Activated CD8-positive, alpha-beta T cell treated with anti-CD3 and anti-CD28 coated beads for 36 hours (primary cell): ENCODE measurements at places on chromosomes 2 and 18. TPM values are rescaled to one million over a fixed set of nuclear protein-coding genes. Genes with fewer than 3 reads are reported as not detected.

DNA sequence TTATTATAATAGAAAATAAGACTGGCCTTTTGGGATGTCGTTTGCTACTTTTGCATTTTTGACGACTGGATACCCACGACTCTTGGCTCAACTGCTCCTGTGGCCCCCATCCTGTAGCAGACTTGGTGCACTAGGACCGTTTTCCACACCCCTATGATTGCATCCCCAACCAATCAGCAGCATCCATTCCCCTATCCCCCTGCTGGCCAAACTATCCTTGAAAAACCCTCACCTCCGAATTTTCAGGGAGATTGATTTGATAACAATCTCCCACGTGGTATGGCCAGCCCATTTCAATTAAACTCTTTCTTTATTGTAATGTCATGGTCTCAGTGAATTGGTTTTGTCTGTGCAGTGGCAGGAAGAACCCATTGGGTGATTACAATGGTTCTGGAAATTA, 37.9 kb upstream of the TTR start:
- H3K4me3 ChIP-seq = no peak overlapping the region
- H3K4me1 ChIP-seq = no peaks in the 10 kb centered on the region
- no peaks in the 10 kb centered on the region for H3K36me3 ChIP-seq
- no peak for DNase-seq
- H3K27me3 ChIP-seq = peaks cover 3% of the 10 kb centered on the region

- no peaks in the 10 kb centered on the region for H3K4me1 ChIP-seq
- H3K27me3 ChIP-seq = peaks cover 11% of the 10 kb centered on the region
- no peak overlapping the region for H3K27ac ChIP-seq
- no peak overlapping the region for H3K4me3 ChIP-seq
- no peak for DNase-seq
Measured at GRCh38 chr2:216701544-216701943, 6.2 kb upstream of the IGFBP5 start.

DNA sequence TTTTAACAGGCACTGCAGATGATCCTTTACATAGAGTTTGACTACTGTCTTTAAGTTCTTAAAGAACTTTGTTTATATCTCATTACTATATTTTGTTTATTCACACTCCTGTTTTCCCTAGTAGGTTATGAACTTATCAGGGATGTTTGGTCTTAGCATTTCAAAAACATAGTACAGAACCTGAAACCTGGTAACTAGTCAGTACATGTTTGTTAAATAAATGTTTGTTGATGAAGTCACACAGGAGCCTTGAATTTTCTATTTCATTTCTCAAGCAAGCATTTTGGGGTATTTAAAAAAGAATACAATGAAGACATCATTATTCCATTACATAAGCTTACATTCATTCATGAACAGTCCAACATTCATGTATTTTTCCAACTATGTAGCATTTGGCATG, 280.3 kb upstream of the ZSWIM2 start:
- no peaks in the 10 kb centered on the region for H3K36me3 ChIP-seq
- no peaks in the 10 kb centered on the region for H3K27me3 ChIP-seq
- no peak for DNase-seq
- no peak overlapping the region for H3K27ac ChIP-seq
- no peak overlapping the region for H3K4me3 ChIP-seq
- H3K4me1 ChIP-seq = no peaks in the 10 kb centered on the region

DNA sequence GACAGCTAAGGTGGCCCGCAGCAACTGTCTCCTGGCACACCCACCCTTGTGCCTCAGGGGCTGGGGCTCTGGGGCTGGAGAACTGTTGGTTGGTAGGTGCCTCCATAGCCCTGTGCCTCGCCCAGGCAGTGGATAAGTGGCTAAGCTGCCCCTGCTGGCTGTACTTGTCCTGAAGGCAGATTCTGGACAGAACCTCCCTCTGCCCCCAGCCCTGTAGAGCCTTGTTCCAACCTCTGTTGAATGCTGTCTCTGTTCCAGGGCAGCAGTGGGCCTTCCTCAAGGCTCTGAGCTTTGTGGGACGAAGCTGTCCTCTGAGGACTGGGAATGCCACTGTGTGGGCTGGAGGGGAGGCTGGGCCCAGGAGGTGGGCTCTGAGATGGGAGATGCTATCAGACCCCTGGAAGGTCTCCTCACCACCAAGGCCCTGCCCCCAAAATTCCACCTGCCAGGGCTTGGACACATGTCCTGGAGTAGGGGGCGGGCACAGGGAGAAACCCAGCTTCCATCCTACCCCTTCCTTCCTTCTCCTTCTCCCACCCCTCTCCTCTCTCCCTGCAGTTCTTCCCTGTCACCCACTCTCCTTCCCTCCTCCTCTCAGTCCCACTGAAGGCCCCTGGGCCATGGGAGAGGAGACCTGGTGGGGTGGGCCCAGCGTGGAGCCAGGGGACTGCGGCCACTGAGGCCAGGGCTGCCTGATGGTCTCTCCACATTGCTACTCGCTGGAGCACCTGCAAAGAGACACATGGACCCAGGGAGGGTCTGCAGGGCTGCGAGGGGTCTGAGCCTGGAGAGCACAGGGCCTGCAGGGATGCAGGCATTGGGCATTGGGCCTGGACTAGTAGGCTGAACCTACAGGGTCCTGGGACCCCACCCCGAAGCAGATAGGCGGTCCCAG, 1.7 kb upstream of the PDCD1 start:
- DNase-seq = no peak
- peaks cover 18% of the 10 kb centered on the region for H3K27me3 ChIP-seq
- peak overlapping the region; percentile 92 for H3K27ac ChIP-seq
- peaks cover 71% of the 10 kb centered on the region for H3K4me1 ChIP-seq
- H3K4me3 ChIP-seq = peak overlapping the region; percentile 82

TCF7L1 gene
- not detected for total RNA-seq
